ENCODE measurements at places on chromosomes 2 and 18.

GRCh38 chr2:230794497-230794896 is 70.2 kb upstream of the ITM2C start:
- DNase-seq: no peak

DNA sequence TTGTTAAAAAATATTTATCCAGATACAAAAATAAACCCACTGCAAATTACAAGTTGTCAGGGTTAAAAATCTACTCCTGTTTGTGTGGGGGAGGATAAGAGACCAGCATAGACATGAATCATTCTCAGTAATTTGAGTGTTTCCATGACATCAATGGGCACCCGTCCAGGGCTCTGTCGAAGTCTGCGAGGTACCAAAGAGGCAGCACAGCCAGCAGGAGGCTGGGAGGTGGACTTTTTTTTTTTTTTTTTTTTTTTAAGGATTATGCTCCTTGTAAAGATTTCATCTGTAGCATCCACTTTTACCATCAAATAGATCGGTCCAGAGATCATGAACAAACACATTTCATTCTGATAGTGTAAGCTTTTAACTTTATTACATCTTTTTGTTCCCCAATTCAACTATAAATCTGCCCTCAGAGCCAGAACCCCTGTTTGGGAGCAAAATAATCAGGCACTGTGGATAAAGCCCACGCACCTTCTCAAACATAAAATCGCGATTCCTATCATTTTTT is 182.0 kb downstream of the TCF4 start:
- DNase-seq: peak; percentile 68

DNA sequence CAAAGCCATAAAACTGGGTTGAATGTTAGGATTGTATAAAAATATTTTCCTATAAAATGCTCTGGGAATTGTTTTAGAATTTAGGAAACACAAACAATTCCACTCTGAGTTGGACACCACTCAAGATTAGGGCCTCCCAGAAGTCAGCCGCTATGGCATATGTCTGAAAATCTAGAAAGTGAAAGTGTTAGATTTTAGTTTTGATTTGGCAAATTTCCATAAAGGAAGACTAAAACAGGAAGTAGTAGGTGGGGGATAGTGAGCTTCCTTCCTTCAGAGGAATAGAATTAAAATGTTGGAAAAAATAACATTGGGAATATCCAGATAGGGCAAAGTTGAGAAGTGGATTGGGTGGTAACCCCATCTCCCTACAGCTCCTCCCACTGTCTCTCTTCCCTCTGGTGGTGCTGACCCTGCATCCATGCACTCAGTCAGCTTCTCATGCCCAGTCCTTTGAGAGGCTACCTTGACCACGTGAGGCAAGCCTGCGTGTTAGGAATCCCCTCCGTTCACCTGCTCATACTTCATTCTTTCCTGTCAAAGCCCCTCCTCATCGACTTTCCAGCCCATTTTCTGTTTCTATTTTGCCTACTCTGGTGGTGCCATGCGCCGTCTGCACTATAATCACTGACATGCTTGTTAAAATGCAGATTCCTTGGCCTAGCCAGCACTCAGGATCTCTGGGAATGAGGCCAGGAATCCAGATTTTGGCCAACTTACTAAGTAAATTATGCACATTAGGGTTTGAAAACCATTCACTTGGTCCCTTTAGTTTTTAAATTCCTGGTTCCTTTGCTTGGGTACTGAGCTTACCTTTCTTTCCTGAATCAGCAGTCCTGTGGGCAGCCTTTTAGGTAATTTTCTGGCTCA is 83.5 kb downstream of the POLE4 start:
- no peak for DNase-seq

- no peak for DNase-seq
Observed at GRCh38 chr2:101140237-101140636, 10.9 kb downstream of the TBC1D8 start.

- DNase-seq: no peak
Observed at GRCh38 chr2:71333619-71334018, 2.0 kb downstream of the ZNF638 start.

- DNase-seq: no peak
Observed at GRCh38 chr2:240928476-240929363, 22.6 kb downstream of the CROCC2 start.
